Right lobe of liver (tissue), 6 donors: ENCODE measurements at places on chromosomes 11 and 22.
A peak's percentile ranks its signal among the peaks of the same experiment; 100 is the strongest.

GRCh38 chr11:80432057-80432456 is 991.2 kb upstream of the TENM4 start:
- no peaks in the 10 kb centered on the region for H3K27me3 ChIP-seq
- H3K4me3 ChIP-seq: no peak overlapping the region
- DNase-seq: no peak

DNA sequence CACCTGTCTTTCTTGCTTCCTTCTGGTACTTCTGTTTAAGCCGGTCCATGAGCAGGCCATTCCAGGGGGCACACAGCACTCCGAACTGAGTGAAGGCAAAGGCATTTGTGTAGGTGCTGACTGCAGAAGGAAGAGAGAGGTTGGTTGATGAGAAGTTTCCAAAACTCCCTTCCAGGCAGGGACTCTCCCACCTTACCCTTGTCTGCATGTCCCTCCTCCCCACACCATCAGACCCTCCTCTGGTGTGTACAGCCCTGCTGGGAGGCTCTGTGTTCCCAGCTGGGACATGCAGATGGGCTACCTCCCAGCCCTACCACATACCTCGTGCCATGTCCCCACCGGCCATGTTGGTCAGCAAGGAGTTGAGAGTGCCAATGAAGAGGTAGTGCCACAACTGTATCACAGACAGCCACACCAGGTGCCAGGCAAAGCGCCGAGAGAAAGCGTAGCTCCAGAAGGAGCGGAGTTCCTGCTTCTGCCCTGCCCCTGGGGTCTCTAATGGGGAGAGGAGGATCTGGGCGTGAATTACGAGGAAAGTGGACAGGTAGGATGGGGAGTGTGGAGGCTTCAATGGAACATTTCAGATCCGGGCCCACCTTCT is 12.2 kb downstream of the SLC43A3 start:
- no peaks in the 10 kb centered on the region for H3K4me1 ChIP-seq
- H3K27me3 ChIP-seq: no peaks in the 10 kb centered on the region

DNA sequence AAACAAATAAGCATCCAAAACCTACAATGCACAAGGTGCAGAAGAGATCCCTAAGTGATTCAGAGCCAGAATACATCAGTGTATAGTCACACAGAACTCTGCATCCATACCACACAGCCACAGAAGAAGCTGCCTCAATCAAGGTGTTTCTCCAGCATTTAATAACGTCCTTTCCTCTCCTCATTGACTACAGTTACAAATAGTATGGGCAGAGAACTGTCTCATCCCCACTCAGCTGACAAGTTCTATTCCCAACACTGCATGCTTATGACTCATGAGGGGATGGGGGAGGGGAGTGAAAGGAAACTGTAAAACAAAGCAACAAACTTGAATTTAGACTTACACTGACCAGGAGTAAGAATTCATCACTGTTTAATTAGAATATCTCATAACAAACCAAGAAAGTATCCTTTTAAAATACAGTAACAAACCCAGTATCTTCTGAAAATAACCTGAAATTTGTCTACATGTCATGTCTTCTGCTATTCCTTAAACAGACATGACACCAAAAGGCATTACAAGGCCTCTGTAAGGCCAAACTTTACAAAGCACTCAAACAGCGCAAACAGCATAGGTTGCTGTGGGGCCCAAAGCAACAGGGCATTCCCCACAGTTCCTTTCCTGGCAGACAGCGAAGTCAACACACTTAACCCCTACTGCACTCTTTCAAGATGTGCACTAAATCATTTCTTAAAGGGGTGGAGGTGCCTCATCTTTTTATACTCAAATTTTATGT is 29.3 kb downstream of the CELF1 start:
- no peak for DNase-seq
- peaks cover 34% of the 10 kb centered on the region for H3K4me1 ChIP-seq
- peak overlapping the region; percentile 50 for H3K27ac ChIP-seq
- no peak overlapping the region for H3K4me3 ChIP-seq
- H3K36me3 ChIP-seq: no peaks in the 10 kb centered on the region

DNA sequence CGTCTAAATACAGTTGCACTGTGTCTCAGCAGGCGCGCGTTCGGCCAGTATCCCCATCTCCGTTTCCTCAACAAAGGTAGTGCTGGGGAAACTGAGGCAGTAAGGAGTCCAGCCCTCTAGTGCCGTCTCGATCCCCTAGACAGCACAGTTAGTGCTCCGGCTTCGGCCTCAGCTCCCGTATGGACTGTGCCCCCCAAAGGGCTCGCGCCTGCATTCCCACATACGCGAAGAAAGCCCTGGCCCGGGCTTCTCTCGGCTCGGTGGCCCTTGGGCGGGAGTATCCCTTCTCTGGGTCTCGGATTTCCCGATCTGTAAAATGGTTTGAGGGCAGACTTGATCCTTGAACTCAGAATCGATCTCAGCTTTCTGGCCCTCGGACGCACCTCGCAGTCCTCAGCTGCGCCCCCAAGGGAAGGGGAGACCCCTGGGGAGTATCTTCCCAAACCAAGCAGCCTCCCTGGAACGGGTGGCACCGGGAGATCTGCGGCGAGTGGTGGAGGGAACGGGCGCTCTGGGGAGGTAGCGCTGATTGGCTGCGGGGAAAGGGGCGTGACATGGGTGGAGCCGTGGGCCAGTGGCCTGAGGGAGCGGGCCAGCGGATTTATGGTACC is 759 bp upstream of the PEX16 start:
- H3K4me1 ChIP-seq: peaks cover 40% of the 10 kb centered on the region
- no peaks in the 10 kb centered on the region for H3K36me3 ChIP-seq
- peak overlapping the region; percentile 74 for H3K27ac ChIP-seq
- peak overlapping the region; percentile 90 for H3K4me3 ChIP-seq
- peak; percentile 93 for DNase-seq

DNA sequence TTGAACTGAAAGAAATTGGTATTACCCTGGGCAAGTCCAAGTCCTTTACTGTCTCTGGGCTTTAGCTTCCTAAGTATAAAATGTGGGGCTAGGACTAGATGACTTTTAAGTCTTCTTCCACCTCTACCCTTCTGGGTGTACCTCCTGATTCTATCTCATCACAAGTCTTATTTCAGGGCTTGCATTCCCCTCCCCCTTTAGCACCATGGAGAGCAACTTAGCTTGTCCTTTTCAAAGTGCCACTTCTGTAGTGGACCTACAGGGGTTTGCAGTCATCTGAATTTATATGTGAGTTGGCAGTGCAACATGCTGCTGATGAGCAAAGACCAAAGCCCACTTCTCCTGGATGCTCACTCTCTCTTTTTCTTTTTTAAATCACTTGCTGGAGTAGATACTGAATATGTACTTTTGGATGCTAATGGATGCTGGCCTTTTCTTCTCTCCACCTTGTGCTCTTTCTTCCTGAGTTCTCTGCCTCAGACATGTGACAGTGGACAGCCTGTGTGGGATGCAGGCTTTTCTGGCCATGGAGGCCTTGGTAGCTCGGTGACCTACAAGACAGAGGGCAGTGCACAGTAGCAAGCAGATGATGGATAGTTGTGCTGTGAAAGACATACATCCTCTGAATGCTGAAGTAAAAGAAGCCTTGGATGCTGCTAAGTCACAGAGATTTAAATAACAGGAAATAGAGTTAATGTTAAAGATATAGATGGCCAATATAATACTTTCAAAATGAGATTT is 185.0 kb downstream of the NELL1 start:
- H3K27ac ChIP-seq: no peak overlapping the region
- no peaks in the 10 kb centered on the region for H3K4me1 ChIP-seq
- no peak for DNase-seq
- H3K4me3 ChIP-seq: no peak overlapping the region
- no peaks in the 10 kb centered on the region for H3K27me3 ChIP-seq

DNA sequence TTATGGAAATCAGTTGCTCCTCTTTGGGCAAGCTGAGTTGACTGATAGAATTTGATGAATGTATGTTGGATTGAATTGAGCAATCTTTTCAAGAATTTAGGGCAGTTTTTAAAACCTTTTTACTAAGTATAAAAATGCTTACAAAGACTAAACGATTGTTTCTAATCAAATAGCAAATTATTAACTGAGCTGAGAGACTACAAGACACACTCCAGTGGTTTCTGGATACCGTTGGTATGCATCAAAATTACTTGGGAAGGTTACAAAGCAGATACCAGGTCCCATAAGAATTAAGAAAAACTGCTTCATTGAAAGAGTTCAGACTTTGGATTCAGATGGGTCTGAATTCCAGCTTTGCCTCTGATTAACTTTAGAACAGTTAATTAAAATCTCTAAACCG is 721.4 kb downstream of the FAM181B start:
- H3K27ac ChIP-seq: no peak overlapping the region
- no peaks in the 10 kb centered on the region for H3K27me3 ChIP-seq
- no peaks in the 10 kb centered on the region for H3K4me1 ChIP-seq
- no peak for DNase-seq
- H3K36me3 ChIP-seq: no peaks in the 10 kb centered on the region

- no peak for DNase-seq
- H3K4me3 ChIP-seq: no peak overlapping the region
- no peaks in the 10 kb centered on the region for H3K27me3 ChIP-seq
These were observed 93.5 kb downstream of the CELSR1 start for GRCh38 chr22:46443850-46444389.

DNA sequence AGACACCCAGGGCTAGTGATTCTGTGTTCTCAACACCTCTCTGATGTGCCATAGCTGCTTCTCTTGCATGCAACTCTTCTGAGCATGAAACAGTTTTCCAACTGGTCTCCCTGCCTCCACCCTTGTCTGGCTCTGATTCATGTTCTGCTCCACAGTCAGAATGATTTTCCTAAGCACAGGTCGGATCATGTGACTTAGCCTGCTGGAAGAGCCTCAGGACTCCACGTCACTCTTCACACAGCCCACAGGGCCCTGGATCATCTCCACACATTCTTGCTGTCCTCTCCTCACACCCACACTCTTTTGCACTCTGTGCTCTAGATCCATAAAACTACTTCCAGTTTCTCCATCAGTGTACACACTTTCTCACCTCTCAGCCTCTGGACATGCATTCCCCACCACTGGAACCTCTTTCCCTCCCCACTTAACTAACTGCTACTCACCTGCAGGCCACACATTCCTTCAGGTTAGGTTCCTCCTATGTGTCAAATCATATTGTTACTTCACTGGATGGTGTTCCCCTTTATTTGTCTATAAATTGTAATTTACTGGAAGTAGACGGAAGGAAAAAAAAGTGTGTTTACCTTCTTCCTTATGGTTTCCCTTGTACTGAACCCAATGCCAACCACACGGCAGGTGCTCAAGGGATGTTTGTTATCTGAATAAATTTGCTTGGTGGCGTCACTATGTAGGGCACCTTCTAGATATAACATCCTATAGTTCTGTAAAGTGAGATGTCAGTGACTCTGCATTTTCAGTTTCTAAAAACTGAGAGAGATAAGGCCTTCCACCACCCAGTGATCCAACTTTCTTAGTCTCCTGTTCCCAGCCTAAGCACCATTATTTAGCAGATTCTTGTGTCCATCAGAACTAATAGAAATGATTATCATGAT is 133.7 kb downstream of the ETS1 start:
- H3K4me3 ChIP-seq: no peak overlapping the region
- H3K36me3 ChIP-seq: no peaks in the 10 kb centered on the region
- peak; percentile 58 for DNase-seq
- H3K27me3 ChIP-seq: no peaks in the 10 kb centered on the region
- no peaks in the 10 kb centered on the region for H3K4me1 ChIP-seq

GRCh38 chr11:117862753-117863152 is 13.7 kb downstream of the FXYD6 start:
- no peak overlapping the region for H3K4me3 ChIP-seq
- H3K4me1 ChIP-seq: no peaks in the 10 kb centered on the region
- no peaks in the 10 kb centered on the region for H3K36me3 ChIP-seq
- no peak for DNase-seq

GRCh38 chr11:114163830-114164401 is 104.4 kb downstream of the ZBTB16 start:
- H3K36me3 ChIP-seq: no peaks in the 10 kb centered on the region
- no peaks in the 10 kb centered on the region for H3K27me3 ChIP-seq
- H3K27ac ChIP-seq: peak overlapping the region; percentile 82
- no peak overlapping the region for H3K4me3 ChIP-seq
- DNase-seq: no peak

DNA sequence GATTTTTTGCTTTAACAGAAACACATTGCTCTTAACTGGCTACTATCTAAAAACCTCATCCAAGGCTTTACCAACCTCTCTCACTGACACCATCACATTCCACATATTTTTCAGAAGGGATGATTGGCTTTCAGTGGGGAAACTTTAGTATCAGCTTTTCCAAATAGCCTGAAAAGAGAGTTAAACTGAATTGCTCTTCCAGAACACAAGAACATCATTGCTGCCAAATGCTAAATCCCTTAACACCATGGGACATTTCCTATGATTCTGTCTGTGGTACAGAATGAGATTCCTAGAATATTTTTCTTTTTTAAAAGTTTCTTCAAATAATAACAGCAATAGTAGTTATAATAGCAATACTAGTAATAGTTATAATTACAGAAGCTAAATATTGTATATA is 45.4 kb downstream of the SOX6 start:
- H3K4me3 ChIP-seq: no peak overlapping the region
- no peaks in the 10 kb centered on the region for H3K4me1 ChIP-seq
- no peak for DNase-seq
- no peaks in the 10 kb centered on the region for H3K27me3 ChIP-seq
- H3K27ac ChIP-seq: no peak overlapping the region

- H3K4me3 ChIP-seq: no peak overlapping the region
- no peak for DNase-seq
- H3K27me3 ChIP-seq: no peaks in the 10 kb centered on the region
- H3K4me1 ChIP-seq: peaks cover 12% of the 10 kb centered on the region
These were observed 5.1 kb upstream of the CLCF1 start for GRCh38 chr11:67378544-67378943.

GRCh38 chr11:34907934-34908593 is 8.1 kb downstream of the APIP start:
- no peak overlapping the region for H3K4me3 ChIP-seq
- no peaks in the 10 kb centered on the region for H3K27me3 ChIP-seq
- no peaks in the 10 kb centered on the region for H3K36me3 ChIP-seq
- H3K4me1 ChIP-seq: no peaks in the 10 kb centered on the region
- H3K27ac ChIP-seq: no peak overlapping the region
- no peak for DNase-seq
